Epithelial cell of alveolus of lung (primary cell): ENCODE measurements at places on chromosomes 7 and 10. TPM values are rescaled to one million over a fixed set of nuclear protein-coding genes. Genes with fewer than 3 reads are reported as not detected.

The SLC13A1 gene
- total RNA-seq: not detected in 2 replicates

The ASAH2 gene
- total RNA-seq: 0.56 and 0.65 TPM in 2 replicates

The CFAP46 gene
- 0.80 and 4.1 TPM in 2 replicates for total RNA-seq

The KEL gene
- total RNA-seq: not detected in 2 replicates

The TMEM178B gene
- under 0.01 TPM in 1 of 2 replicates, not detected in the other for total RNA-seq

The SP8 gene
- total RNA-seq: not detected in 2 replicates

The CADPS2 gene
- 6.2 and 8.8 TPM in 2 replicates for total RNA-seq

The SERPINE1 gene
- total RNA-seq: 85.0 and 3,652 TPM in 2 replicates

The SPDYE9 gene
- not detected in 2 replicates for total RNA-seq

The PDLIM1 gene
- total RNA-seq: 52.5 and 89.5 TPM in 2 replicates

The PCLO gene
- 0.78 and 0.96 TPM in 2 replicates for total RNA-seq

The PNLIPRP3 gene
- total RNA-seq: under 0.01 TPM in 1 of 2 replicates, not detected in the other

The MCMBP gene
- 38.6 and 45.0 TPM in 2 replicates for total RNA-seq

The OR2A1 gene
- total RNA-seq: 0.13 and 0.24 TPM in 2 replicates

The SHTN1 gene
- 1.6 and 2.1 TPM in 2 replicates for total RNA-seq

The KIAA1549 gene
- 1.9 and 2.1 TPM in 2 replicates for total RNA-seq

The LIPN gene
- total RNA-seq: not detected in 2 replicates

The LBX1 gene
- total RNA-seq: not detected in 2 replicates

The FXYD4 gene
- not detected in 2 replicates for total RNA-seq

The ZNF479 gene
- not detected in 2 replicates for total RNA-seq

The ZNF518A gene
- total RNA-seq: 9.6 and 13.9 TPM in 2 replicates

The MYH16 gene
- total RNA-seq: 0.26 TPM in 1 of 2 replicates, not detected in the other

The SPDYE11 gene
- total RNA-seq: not detected in 2 replicates

The PPA1 gene
- 122 and 169 TPM in 2 replicates for total RNA-seq

The TMEM176A gene
- total RNA-seq: 19.9 TPM in 1 of 2 replicates, not detected in the other

The HPSE2 gene
- 0.26 TPM in 1 of 2 replicates, not detected in the other for total RNA-seq

The KCNIP2 gene
- 0.13 and 3.6 TPM in 2 replicates for total RNA-seq

The AOAH gene
- not detected in 2 replicates for total RNA-seq

The OR2A12 gene
- not detected in 2 replicates for total RNA-seq

The NRG3 gene
- 0.52 TPM in 1 of 2 replicates, not detected in the other for total RNA-seq

The BLNK gene
- not detected in 2 replicates for total RNA-seq

The MCM10 gene
- 2.6 and 10.5 TPM in 2 replicates for total RNA-seq

The EMX2 gene
- total RNA-seq: not detected in 2 replicates

The C10orf53 gene
- not detected in 2 replicates for total RNA-seq

The AKR1C8 gene
- not detected in 2 replicates for total RNA-seq

The CNPY1 gene
- total RNA-seq: not detected in 2 replicates

The PRRT4 gene
- 0.16 TPM in 1 of 2 replicates, not detected in the other for total RNA-seq
